ENCODE measurements at places on chromosomes 5 and 9. TPM values are rescaled to one million over a fixed set of nuclear protein-coding genes. Genes with fewer than 3 reads are reported as not detected.

GRCh38 chr9:82490019-82490499, 501.5 kb downstream of the SPATA31D1 start:
- DNase-seq = no peak
- H3K4me3 ChIP-seq = no peak overlapping the region
- H3K27ac ChIP-seq = no peak overlapping the region
- no peaks in the 10 kb centered on the region for H3K36me3 ChIP-seq
- no peaks in the 10 kb centered on the region for H3K27me3 ChIP-seq

S1PR3 gene
- not detected for polyA plus RNA-seq

CMYA5 gene
- polyA plus RNA-seq = not detected

GRCh38 chr5:121668635-121669034, 183.0 kb upstream of the FTMT start:
- H3K27me3 ChIP-seq = no peaks in the 10 kb centered on the region
- no peaks in the 10 kb centered on the region for H3K4me1 ChIP-seq
- no peak overlapping the region for H3K4me3 ChIP-seq
- H3K36me3 ChIP-seq = no peaks in the 10 kb centered on the region
- no peak for DNase-seq

Data from CD4-positive, CD25-positive, alpha-beta regulatory T cell (primary cell).